Upper lobe of right lung (tissue), 1 donor: ENCODE measurements at places on chromosomes 5 and 9.
A peak's percentile ranks its signal among the peaks of the same experiment; 100 is the strongest.

GRCh38 chr5:107104040-107104995 is 566.4 kb downstream of the EFNA5 start:
- DNase-seq: no peak

GRCh38 chr9:133979273-133979920 is 12.7 kb downstream of the VAV2 start:
- DNase-seq: peak; percentile 71

DNA sequence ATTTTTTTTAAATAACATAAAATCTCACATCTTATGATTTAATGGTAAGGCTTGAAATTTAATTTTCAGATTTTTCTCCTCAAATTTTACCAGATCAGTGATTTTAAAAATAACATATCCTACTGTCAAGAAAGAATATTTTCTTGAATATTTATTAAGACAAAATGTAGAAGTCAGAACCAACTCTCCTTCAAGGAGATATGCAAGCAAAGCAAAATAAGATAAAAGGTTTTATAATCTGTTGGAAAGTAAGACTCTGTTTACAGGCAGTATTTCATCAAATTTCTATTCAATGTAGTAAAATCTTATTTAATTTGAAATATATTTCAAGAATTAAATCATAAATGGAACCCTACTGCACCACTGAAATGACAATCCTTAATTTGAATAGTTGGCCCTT is 7.3 kb downstream of the AP3B1 start:
- DNase-seq: no peak

DNA sequence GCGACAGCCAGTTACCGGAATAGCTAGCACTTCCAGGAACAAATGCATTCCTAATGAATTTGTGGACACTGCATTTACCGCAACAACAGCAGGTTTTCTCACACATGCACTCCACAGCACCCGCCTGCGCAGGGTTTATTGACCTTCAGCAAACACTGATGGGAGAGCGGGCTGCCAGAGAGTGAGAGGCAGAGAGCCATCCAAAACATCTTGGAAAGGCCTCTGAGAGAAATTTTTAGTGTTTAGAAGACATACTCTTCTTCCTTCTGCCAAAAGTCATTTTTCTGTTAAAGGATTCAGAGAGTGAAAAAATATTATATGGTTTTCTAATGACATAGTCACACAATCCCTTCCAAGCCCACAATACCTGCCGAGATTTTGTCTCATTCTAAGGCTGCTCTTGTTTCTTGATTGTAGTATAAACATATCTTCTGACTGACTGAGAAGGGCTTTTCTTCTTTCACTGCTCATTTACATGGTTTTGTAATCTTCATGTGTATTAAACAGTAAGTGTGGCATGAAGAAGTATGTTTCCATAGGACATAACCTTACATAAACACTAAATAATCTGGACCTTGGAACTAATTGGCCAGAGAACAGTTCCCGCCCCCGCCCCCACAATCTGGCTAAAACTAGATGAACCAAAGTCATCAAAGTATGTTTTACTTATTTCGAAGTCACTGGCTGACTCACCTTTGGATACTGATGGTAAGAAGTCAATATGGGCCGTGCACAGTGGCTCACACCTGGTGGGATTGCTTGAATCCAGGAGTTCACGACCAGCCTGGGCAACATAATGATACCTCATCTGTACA is 432.5 kb upstream of the MEF2C start:
- DNase-seq: peak; percentile 68

GRCh38 chr5:157384971-157385709 is 74.9 kb upstream of the NIPAL4 start:
- no peak for DNase-seq

DNA sequence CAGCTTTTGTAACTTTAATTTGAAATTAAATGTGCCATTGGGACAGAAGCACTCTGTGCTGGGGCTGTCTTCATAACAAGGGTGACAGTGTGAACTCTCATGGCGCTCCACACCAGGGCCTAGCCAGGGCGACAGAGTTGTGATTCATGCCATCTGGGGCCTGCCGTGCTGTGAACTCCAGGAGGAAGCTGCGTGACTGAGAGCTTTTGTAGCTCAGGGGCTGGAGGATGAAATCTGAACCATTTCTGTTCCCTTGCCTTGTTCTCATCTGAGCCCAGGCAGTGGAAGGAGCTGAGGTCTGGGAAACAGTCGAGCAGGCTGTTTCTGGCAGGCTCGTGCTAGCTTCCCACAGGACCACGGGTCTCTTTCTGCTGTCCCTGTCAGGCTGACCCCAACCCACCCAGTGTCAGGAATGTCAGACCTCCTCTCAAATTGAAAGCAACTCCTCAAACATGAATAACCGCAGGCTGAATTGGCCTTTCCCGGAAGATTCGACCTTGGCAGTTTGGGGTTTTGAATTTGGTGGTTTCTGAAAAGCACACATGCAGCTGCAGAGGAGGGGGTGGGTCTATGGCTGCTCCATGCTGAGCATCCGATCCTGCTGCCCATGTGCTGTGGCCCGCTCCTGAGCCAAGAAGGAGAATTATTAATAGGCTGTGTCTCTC is 69.2 kb upstream of the RPS23 start:
- DNase-seq: no peak

DNA sequence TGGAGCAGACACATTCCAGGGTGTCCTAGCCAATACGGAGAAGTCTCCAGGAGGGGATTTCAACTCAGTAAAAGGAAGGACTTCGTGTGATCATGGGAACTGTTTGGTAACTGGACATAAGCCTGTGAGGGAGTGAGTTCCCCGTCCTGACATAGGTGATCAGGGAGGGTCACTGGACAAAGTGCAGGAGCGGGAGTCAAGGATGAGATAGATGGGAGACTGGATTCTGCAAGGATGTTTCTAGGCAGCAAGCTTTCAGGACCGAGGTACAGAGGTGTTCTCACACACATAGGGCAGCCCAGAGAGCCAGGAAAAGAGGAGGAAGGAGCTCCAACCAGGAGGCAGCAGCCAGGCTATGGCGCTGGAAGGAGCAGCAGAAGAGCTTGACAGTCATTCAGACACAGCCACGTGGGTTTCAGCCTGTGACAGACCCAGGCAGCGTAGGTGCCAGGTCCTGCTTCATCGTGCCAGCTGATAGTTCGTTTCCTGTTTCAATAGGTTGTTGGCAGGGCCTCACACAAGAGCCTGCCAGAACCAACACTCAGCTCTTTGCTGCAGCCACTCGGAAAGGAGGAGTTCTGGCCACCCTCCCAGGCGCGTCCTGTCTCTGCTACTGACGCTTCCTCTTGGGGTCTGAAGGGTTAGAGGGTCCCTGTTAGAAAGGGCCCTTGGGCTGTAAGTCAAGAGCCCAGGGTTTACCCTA is 84.1 kb downstream of the AMBP start:
- DNase-seq: peak; percentile 89

DNA sequence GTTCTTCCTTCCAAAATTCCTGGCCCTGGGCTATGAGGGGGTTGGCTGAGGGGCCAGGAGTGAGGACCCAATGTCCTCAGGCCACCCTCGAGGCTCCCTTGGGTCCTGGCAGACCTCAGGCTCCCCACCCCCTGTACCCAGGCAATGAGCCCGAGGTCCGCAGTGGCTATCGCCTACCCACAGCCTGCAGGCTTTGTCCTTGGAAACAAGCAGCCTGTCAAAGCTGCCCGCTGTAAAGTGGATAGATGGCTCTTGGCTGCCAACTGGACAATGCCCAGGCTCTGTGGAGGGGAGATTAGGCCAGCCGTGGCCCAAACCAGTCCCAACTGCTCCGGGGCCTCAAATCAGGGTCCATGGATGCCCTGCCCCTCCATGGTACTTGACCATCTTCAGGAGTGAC is 2.2 kb upstream of the ADGRD2 start:
- DNase-seq: peak; percentile 47

DNA sequence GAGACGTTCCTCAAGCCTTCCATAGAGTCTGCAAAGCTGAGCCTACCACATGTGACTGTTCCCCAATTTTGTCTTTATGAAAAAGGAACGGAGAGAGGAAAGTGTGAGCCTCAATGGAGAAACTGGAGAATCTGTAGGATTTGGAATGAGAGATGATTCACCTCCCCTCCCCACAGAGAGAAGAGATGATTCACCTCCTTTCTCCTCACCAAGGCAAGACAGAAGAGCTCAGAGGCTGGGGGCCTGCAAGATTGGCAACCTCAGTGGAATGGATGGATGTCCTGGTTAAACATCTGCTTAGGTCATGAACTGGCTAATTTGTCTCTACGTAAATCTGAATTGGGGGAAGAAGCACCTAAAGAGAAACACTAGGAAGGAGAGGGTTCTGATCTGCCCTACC is 17.0 kb upstream of the MOCS2 start:
- DNase-seq: no peak

DNA sequence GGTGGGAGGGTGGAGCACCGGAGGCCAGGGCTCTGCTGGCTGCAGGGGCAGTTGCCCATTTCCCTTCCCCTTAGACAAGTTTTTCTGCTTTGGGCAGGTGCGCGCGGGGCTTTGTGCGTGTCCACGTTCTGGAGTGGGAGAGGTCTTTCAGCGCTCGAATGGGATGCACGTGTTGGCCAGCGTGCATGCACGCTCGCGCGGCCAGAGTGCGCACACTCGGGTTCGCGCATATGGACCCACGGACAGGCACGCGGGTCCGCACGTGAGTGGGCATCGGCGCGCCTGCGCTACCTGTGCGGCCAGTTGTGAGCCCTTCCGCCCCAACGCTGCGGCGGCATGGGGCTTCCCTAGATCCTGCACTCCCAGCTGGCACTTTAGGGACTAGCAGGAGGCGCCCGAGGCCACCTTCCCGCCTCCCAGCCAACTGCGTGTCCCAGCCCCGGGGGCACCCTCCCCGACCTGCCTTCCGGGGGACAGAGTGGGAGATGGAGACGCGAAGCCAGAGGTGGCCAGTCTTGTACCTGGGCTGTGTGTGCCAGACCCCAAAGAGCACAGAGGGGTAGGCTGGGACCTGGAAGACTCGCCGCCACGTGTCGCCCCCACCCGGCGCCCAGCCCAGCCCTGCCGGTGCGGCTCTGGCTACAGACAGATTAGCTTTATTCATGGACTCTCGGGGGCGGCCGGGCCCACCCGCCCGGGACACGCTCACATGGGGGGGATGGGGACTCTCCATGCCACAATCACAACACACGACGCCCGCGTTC is 9.8 kb upstream of the GPRIN1 start:
- DNase-seq: no peak

- DNase-seq: no peak
Observed at GRCh38 chr5:127007522-127007921, 22.8 kb downstream of the MARCHF3 start.

DNA sequence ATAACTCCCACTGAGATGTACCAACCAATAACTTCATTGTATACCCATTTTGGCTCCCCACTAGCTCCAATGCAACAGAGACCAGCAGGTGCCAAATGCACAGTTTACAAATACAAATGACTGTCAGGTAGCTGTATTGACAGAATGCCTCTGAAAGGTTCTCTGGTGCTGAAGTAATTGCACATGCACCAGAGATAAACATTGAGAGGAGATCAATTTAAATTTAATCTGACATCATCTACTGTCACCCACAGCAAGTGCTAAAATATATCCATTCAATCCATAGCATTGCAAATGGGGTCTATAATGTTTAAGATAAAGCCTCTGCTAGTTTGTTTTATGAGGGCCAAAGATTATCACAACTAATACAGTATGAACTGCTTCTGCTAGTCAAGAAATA is 80.2 kb downstream of the STX17 start:
- DNase-seq: no peak

- no peak for DNase-seq
Observed at GRCh38 chr9:96522366-96522765, 72.4 kb downstream of the HABP4 start.

DNA sequence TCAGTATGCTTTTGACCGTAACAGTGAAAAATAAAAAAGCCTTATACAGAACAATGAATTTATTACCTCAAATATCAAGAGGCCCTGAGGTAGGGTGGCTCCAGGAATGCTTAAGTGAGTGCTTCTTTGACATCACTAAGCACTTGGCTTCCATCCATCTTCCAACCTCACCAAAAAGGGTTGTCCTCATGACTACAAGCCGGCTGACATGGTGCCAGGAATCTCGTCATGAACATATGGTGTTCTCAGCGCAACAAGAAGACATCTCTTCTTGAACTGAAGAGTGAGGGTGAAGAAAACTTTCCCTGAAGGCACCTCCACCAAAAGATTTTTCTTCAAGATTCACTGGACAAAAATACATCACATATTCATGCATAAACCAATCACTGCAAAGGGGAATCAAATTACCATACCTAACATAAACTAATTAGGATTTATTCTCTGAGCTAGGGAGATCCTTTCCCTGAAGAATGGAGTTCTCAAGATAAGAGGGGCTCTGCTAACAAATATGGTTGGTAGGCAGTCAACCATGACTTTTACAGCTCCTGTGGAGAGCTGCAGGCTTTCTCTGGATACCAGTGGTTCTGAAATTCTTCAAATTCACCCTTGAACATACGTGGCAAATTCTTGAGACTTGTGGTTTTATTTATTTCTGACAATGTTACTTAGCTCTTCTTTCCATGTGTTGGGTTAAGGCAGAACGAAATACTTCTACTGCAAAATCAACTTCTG is 49.5 kb downstream of the AGXT2 start:
- no peak for DNase-seq
